Activated CD4-positive, alpha-beta T cell treated with anti-CD3 and anti-CD28 coated beads for 4 hours (primary cell): ENCODE measurements at places on chromosomes 6 and 20.

- no peak for DNase-seq
These were observed 554.9 kb downstream of the CDH26 start for GRCh38 chr20:60513141-60513540.

DNA sequence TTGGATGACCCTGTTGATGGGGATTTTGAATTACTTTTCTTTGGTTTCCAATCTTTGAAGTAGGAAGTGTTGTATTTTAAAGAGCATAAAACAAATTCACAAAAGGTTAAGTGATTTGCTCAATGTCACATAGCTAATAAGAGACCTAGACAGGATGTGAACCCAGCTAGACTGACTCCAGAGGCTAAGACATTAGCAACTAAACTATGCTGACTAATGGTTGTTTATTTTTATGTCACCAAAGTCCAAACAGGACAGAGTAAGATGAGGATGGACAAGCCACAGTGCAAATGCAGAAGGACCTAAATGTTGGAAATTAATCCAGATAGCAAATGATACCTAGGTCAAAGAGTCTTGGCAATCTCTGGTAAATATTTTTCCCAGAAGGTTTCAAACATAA lies 38.0 kb downstream of the OGFRL1 start:
- no peak for DNase-seq

DNA sequence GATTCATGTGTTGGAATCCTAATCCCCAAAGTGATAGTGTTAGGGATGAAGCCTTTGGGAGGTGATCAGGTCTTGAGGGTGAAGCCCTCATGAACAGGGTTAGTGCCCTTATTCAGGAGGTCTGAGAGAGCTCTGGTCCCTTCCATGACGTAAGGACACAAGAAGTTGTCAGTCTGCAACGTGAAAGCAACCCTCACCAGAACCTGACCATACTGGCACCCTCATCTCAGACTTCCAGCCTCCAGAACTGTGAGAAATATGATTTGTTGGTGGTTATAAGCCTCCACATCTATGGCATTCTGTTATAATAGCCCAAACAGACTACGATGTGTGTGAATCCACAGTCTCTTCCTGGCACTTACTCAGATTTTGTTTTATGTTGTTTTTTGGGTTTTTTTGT lies 90.7 kb downstream of the TRERF1 start:
- DNase-seq, result no peak

DNA sequence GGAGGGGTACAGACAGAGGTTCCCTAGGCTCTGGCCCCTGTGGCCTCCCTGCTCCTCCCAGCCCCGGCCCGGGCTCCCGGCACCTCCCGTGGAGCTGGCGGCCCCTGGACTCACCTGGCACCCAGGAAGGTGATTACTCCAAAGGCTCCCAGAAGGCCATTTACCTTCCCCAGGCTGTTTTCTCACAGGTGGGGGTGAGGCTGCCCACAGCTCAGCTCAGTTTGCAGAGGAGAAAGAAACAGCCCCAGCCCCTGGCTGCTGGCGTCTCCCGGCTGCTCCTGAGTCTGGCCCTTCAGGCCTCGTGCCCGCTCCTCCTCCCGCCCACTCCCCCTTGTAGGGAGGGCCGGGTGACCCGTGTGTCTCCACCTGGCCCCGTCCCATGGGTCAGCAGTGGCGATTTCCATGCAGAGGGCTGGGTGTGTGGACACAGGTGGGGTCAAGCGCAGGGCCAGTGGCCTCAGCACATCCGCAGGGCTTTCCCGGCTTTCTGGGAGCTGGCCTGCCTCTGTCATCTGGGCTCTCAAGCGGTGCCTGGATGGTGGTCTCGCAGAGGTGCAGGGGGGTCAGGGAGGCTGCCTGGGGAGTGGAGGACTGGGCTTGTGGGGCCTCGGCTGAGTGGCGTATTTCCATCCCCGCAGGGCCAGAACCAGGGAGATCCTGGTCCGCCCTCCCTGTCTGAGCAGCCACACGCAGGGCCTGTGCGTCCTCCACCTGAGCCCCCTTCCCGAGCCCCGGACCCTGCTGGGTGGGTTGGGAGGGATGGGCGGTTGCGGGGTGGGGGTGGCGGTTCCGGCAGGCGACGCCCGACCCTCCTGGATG lies 20.2 kb upstream of the GATA5 start:
- DNase-seq, result no peak

- DNase-seq, result no peak
These were observed 87.8 kb upstream of the ASCC3 start for GRCh38 chr6:100968949-100969348.

DNA sequence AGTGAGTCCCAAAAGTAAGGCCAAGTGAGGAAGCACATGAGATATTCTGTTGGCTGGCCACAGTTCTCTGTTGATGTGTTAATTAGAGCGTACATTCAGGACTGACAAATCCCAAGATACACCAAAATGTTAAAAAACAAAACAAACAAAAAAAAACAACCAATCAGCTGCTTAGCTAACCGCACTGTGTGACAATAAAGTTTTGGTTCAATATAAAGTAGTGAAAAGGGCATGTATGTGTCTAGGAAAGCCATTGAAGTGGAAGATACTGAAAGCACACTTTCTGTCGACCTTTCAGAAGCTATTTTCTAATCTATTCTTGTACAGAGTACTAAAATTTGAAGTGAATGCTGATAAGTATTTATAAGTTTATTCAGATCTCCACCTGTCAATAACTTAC lies 26.1 kb downstream of the NHLRC1 start:
- no peak for DNase-seq

- DNase-seq, result no peak
These were observed 69.0 kb upstream of the CCN2 start for GRCh38 chr6:132020138-132020581.

- DNase-seq, result no peak
These were observed 90.4 kb downstream of the MOXD1 start for GRCh38 chr6:132310921-132311320.

- DNase-seq, result no peak
These were observed 2.5 kb downstream of the RBM39 start for GRCh38 chr20:35739294-35740163.

DNA sequence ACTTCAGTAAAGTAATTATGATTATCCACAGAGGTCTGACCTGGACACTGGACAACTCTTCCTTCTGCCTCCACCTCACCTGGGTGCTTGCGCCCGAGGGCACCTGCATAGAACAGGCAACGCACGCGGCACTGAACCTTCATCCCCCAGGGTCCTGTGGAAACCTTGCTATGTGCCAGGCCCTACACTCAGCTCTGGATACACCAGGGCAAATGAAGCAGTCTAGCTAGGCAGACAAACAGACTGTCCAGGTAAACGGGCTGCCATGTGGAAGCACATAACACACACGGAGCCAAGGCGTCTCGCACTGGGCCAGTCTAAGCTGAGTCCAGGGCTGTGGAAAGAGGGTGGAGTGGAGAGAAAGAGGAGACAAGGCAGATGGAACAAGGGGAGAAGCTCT lies 109.3 kb upstream of the AFDN start:
- DNase-seq, result no peak

- DNase-seq, result no peak
These were observed 29.7 kb downstream of the PDRG1 start for GRCh38 chr20:31922181-31922580.

DNA sequence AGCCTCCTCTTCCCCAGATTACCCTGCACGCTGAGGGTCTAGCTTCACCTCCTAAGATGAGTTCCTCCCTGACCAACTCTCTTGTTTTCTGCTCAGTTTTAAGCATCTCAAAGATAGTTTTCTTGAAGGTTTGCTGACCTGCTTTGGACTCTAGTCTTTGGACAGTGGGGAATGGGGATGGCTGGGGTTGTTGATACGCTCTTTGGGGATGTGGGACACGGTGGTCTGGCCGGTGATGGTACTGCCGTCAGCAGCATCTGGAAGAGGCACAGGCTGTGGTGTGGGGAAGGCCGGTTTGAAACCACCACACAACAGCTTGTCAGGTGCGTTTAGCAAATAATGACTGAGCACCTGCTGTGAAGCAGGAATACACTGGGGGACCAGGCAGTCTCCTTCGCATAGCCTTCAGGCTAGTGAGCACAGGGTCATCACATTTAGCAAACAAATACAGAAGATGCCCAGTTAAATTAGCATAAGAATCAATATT lies 94.1 kb downstream of the TMEM242 start:
- DNase-seq, result no peak

GRCh38 chr6:53998303-53998702 lies 112.9 kb upstream of the MLIP start:
- DNase-seq, result no peak

GRCh38 chr20:32227306-32227705 lies 19.6 kb downstream of the POFUT1 start:
- no peak for DNase-seq

DNA sequence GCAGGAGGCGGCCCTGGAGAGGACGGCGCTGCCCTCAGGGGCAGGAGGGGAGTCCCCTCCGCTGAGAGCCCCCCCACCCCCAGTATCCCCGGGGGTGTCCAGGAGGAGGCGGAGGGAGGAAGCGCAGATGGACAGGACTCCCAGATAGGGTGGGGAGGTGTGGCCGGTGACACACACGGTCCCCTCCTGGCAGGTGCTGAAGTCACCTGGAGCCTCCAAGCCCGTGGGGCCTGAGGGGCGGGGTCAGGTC lies 1.4 kb downstream of the STMN3 start:
- no peak for DNase-seq

GRCh38 chr20:41678799-41679198 lies 60.6 kb upstream of the CHD6 start:
- no peak for DNase-seq

DNA sequence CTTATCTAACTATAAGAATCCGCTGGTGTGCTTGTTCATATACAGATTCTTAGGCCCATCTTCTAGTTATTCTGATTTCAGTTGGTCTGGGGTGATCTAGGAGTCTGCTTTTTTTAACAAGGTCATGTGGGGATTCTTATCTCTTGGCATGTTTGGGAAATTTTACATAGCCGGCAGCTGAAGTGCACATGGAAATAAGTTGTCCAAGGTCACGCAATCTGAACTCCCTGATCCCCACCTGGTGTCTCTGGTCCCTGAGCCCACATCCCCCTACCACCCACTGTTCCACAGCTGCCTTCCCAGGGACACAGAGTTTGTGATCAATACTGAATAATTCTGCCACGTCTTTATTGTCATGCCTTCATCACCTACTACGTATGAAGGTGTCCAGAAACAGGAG lies 90.8 kb downstream of the SSR1 start:
- no peak for DNase-seq

GRCh38 chr20:62825986-62826645 lies 9.3 kb downstream of the COL9A3 start:
- no peak for DNase-seq

GRCh38 chr6:116536216-116536621 lies 9.3 kb downstream of the TRAPPC3L start:
- peak; percentile 27 for DNase-seq

GRCh38 chr6:38151580-38152500 lies 332.3 kb downstream of the ZFAND3 start:
- DNase-seq, result no peak

GRCh38 chr20:40806929-40807820 lies 118.1 kb upstream of the MAFB start:
- DNase-seq, result no peak

DNA sequence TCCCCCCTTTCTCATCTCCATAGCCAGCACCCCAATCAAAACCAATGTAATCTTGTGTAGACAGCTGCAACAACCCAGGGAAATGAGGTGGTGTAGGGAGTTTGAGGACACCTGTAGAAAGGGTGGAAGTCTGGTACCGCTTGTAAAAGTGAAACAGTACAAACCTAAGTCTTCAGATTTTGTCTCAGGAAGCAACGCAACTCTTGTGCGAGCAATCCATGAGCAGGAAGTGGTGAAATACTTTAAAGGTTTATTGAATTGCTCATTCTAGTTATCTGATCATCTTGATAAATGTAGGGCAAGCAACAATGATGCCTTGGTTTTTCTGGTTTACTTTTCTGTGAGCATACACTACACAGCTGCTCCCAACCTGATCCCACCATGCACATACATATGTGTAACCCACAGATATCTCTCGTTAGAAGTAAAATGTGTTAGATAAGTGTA lies 71.1 kb upstream of the THEMIS start:
- peak; percentile 55 for DNase-seq

GRCh38 chr6:146770965-146771735 lies 172.4 kb downstream of the ADGB start:
- DNase-seq, result peak; percentile 26

DNA sequence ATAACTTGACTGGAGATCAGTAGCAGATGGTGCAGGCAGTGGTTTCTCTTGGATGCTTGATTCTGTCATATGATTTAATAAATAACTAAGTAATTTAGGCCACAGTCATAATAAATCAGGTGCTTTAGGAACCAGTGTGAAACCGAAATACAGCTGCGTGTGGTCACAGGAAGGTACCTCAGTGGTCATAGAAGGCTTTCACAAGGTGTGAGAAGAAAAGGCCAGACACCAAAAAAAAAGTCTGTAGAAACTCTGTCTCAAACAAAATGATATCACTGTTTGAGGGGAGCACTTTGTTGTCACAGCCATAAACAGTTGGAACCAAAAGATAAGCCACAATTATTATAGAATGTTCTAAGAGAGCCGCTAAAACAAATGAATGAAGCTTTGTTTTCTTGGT lies 56.5 kb downstream of the ARMC2 start:
- DNase-seq, result no peak

DNA sequence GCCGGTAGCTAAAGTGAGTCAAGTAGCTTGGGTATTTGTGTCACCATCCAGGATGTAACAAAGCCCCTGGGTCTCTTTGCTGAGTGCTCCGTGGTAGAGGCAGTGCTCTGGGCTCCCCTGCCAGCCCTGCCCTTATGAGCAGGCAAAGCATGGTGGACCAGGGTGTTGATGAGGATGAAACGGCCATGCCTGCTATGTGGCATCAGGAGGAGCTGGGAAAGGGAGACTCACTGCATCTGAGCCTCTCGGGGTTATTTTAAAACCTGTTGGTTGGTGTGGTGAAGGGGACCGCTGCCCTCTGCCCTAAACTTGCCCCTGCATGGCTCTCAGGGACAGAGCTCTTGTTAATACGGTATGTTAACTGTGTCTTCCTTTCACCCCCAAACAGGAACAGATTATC lies 143.1 kb downstream of the DTNBP1 start:
- no peak for DNase-seq

DNA sequence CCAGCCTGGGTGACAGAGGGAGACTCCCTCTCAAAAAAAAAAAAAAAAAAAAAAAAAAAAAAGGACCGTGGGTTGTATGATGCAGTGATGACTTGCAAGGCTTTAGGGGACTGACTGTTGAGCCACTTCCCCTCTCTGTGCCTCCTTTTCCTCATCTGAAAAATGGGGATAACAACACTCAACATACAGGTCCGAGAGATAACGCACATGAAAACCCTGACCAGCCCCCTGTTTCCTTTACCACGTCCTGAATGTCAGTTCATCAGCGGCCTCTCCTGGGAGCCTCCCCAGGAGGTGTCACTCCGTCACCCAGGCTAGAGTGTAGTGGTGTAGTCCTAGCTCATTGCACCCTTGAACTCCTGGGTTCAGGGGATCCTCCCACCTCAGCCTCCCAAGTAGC lies 3.9 kb downstream of the SLA2 start:
- DNase-seq, result no peak
